Thymus (tissue), 14 donors: ENCODE measurements at places on chromosomes 3 and 15. TPM values are rescaled to one million over a fixed set of nuclear protein-coding genes. Genes with fewer than 3 reads are reported as not detected.

DNA sequence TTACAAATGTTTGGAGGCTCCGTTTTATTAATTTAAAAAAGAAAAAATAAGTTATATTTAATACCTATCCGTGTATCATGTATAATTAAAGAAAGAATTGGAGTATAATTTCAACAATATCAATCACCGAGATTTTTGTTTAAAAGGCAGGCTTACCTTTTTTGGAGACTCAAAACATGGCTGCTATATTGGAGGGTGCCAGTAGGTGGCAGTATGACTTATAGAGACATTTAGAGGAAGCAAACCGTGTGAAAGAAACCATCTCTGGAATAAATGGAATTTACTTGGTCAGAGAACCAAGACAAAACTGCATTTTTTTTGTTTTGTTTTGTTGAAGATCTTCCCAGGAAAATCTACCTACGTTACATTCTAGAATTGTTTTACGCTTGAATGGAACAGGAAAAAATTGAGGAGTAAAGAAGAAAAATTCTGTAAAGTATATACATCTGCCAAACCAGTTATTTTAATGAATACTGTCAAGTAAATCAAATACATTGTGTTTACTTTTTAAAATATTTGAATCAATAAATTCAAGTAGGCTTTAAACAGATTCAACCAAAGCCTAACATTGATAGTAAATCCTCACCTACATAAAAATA is 802.6 kb upstream of the ALCAM start:
- no peaks in the 10 kb centered on the region for H3K27me3 ChIP-seq
- H3K27ac ChIP-seq: no peak overlapping the region
- no peaks in the 10 kb centered on the region for H3K36me3 ChIP-seq
- H3K4me3 ChIP-seq: no peak overlapping the region
- H3K4me1 ChIP-seq: no peaks in the 10 kb centered on the region

DNA sequence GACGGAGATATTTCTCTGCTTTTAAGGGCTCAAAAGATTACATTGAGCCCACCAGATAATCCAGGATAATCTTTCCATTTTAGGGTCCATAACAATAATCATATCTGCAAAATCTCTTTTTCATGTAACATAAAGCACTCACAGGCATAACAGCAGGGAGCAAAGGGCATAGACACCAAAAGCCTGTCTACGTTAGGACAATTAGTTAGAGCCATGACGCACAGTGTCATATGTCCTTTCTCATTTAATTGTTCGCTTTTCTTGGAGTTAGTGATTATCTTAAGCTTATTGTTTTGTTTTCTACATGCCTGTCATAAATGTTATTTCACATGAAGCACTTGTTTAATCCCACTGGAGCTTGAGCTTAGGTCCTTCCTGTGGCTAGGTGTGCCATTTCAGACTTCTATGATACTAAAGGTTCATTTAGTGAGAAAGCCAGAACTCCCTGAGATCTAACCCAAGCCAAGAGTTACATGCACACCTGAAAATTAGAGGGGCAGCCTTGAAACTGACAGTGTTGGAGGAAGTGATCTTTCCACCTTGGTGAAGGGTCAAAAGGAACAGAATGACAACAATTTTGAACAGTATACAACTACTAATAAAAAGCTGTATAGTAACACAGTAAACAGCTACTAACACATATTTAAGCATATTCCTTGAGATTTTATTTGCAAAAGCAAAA is 11.7 kb upstream of the HHATL start:
- DNase-seq: no peak
- H3K27me3 ChIP-seq: no peaks in the 10 kb centered on the region
- no peak overlapping the region for H3K4me3 ChIP-seq
- H3K4me1 ChIP-seq: no peaks in the 10 kb centered on the region
- no peak overlapping the region for H3K27ac ChIP-seq

GRCh38 chr3:141279077-141279967 is 47.7 kb downstream of the PXYLP1 start:
- no peak for DNase-seq
- H3K4me1 ChIP-seq: peaks cover 13% of the 10 kb centered on the region
- no peaks in the 10 kb centered on the region for H3K27me3 ChIP-seq
- no peak overlapping the region for H3K4me3 ChIP-seq

DNA sequence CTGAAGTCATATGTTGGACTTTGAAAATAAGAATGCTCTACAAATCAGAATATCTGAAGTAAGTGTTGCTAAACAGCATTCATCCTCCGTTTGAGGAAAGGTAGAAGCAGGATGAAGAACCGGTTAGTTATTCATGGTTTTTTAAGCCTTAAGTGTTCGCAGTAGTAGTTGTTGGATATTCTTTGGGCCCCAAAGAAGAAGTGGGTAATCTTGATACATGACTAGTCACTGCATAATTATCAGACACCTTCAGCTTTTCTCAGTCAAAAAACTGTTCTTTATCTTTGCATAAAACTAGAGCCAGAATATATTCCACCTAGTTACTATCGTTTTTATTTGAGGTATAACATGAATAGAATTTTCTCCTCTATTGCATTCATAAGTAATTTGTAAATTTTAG is 13.8 kb downstream of the RAB5A start:
- H3K27ac ChIP-seq: no peak overlapping the region
- no peaks in the 10 kb centered on the region for H3K27me3 ChIP-seq
- DNase-seq: no peak
- H3K4me1 ChIP-seq: no peaks in the 10 kb centered on the region
- no peak overlapping the region for H3K4me3 ChIP-seq
- H3K36me3 ChIP-seq: peaks cover 12% of the 10 kb centered on the region

DNA sequence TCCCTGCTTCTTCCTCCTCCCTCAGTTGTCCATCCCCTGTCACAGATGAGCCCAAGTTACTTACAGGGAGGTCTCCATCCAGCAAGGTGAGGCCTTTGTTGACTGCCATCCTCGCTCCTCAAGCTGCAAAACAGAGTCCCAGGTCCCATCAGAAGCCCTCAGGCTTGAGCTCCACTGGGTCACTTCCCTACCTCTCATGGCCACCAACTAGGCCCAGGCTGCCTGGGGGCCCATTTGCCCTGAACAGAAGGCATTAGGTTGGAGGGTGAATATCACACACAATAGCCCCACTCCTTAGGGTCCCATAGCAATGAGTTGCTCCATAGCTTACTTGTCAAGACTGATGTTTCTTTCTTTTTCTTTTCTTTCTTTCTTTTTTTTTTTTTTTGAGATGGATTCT is 1.8 kb downstream of the PLIN1 start:
- H3K27me3 ChIP-seq: no peaks in the 10 kb centered on the region
- no peak overlapping the region for H3K27ac ChIP-seq

DNA sequence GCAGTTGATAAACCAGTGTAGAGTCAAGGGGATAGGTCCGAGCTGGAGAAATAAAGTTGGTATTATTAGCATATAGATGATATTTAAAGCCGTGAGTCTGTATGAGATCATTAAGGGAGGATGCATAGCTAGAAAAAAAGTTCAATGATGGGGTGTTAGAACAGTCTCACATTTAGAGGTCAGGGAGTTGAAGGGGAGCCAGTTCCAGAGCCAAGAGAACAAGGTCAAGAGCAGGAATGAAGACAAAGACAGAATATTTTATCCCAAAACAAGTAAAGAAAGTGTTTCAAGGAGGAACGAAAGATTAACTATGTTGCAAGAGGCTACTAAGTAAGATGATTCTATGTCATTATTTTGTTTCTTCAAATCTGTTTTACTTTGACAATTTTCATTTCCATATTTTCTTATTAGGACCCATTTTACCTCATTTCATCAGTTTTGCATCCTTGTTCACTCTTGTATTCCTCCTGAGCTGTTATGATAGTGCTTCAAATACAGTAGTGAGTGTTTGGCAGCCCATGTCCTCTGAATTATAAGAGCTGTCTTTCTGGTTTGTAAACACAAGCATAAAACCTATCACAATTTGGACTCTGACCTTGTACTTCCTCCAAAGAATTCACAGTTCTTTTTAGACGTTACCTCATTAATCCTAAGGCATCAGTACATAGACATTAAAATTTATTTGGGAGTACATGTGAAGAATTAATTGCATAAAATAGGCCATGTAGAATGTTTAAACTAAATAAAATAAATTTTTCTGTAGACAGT is 695.7 kb upstream of the NECTIN3 start:
- H3K36me3 ChIP-seq: no peaks in the 10 kb centered on the region
- no peaks in the 10 kb centered on the region for H3K27me3 ChIP-seq
- no peak for DNase-seq
- H3K4me1 ChIP-seq: no peaks in the 10 kb centered on the region
- no peak overlapping the region for H3K27ac ChIP-seq

- H3K4me1 ChIP-seq: no peaks in the 10 kb centered on the region
- DNase-seq: no peak
- no peaks in the 10 kb centered on the region for H3K36me3 ChIP-seq
- no peak overlapping the region for H3K27ac ChIP-seq
Measured at GRCh38 chr15:57458356-57458781, 82.1 kb downstream of the CGNL1 start.

GRCh38 chr3:133476971-133477375 is 77.1 kb downstream of the BFSP2 start:
- H3K27ac ChIP-seq: peak overlapping the region; percentile 53
- peaks cover 62% of the 10 kb centered on the region for H3K4me1 ChIP-seq
- H3K36me3 ChIP-seq: no peaks in the 10 kb centered on the region

GRCh38 chr3:25038922-25039321 is 389.1 kb upstream of the RARB start:
- no peak overlapping the region for H3K4me3 ChIP-seq
- no peaks in the 10 kb centered on the region for H3K36me3 ChIP-seq
- DNase-seq: peak; percentile 16
- no peak overlapping the region for H3K27ac ChIP-seq

- DNase-seq: no peak
- H3K36me3 ChIP-seq: no peaks in the 10 kb centered on the region
- H3K27ac ChIP-seq: no peak overlapping the region
- H3K4me1 ChIP-seq: no peaks in the 10 kb centered on the region
- H3K27me3 ChIP-seq: no peaks in the 10 kb centered on the region
- H3K4me3 ChIP-seq: no peak overlapping the region
Measured at GRCh38 chr3:61657689-61658088, 96.3 kb downstream of the PTPRG start.

MESP2 gene
- total RNA-seq: 0.19 TPM
